ENCODE measurements at places on chromosomes 12 and 14.

- peak; percentile 17 for DNase-seq
Observed at GRCh38 chr14:22112004-22112403, 438.4 kb upstream of the OR4E1 start.

GRCh38 chr14:21100931-21101330 is at the start of gene TMEM253:
TSS of gene TMEM253 (plus strand) at chr14:21101066. CDS start at chr14:21101344, 278 bp downstream.
- DNase-seq: no peak

- no peak for DNase-seq
Observed at GRCh38 chr12:40327535-40327934, 102.7 kb downstream of the LRRK2 start.

DNA sequence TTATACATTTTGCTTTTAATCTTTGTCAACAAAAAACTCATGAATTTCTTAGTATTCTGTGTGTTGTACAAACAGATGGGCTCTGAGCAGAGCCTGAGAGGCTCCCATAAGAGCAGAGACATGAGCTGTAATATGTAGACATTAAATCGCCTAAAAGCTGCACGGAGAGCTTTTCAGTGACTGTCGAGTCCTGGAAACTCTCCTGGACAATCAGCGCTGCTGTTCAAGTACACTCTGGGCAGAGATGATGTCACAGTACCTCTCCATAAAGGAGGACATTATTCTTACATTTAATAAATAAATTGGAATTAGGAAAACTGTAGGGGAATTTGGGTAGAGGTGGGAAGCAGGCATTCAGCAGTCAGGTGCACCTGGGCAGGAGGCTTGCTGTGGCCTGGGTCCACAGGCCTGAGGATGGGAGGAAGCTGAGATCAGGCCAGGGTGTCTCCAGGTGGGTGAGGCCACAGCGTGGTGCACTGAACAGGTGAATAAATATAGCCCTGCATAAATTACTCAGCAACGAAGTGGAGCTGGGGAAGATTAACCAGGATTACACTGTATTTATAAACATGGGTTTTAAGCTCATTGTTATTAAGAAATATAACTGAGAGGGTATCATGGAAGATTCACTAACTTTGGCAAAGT is 13.3 kb upstream of the TCL1A start:
- DNase-seq: no peak

DNA sequence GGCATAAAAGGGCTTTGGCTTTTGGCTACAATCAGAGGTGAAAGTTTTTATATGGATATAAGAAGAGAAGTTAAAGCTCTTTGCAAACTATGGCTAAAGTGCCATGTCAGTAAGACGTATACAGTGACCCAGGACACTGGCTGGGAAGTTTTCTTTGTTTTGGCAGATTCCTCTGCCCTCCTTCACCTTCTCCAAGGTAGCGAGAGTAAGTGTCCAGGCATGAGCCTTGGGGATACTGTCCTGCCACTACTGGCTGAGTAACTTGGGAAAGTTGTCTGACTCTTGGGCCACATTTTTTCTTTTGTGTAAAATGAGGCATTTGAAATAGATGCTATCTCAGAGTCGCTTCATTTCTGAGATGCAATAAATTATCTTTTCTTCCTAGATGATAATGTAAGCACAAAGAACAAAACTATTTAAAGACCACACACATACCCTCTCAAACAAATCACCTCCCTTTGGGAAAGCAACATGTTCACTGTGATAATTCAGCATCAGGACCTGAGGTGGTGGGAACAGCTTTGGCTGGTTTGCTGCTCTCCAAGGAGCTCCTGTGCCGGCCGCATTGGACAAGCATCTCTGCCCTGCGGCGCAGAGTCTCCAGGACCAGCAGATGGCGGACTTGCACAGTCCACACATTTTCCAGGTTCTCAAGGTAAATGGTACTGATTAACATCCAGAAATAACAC is 106.3 kb downstream of the PTCSC3 start:
- DNase-seq: no peak

GRCh38 chr12:105413911-105414487 is 83.5 kb downstream of the C12orf75 start:
- no peak for DNase-seq

DNA sequence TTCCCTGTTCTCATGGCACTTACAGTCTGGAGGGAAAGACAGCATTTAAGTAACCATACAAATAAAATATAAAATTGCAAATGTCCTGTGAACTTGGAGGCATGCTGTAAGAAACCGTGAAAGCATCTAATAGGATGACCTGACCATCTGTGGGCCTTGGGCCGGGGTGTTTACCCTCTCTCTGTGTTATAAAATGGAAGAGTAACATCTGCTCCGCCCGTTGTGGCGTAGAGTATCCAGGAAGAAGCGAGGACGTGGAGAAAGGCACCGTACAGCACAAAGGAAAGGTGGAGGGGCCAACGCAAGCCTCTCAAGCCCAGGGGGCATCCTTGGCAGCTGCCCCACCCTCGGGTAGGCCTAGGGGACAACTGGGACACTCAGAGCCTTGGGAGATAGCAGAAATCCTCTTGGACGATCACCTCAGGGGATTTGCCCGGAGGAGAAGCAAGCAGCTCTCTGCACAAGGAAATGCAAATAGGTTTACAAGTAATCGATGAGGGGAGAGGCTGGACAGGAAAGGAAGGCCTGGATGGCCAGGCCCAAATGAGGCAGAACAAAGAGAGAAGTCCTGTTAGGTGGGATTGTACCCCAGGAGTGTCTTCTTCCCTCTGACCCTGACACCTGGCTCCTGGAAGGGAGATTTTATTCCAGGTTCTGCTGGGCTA is 26.2 kb downstream of the VSX2 start:
- DNase-seq: no peak

DNA sequence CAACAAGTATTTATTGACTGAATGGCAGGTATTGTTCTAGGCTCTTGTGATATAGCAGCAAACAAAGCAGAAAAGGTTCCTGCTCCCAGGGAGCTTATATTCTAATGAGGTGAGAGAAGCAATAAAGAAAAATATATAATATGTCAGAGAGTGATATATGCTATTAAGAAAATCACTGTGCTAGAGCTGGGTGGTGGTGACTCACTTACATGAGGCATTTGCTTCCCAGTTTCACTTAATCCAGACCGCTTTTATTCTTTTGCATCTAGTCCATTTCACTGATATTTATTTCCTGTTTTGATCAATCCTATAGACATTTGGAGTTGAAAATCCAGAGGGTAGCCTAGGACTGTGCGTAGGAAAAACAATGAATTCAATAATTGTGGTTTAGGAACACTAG is 17.5 kb downstream of the TRHDE start:
- DNase-seq: no peak

DNA sequence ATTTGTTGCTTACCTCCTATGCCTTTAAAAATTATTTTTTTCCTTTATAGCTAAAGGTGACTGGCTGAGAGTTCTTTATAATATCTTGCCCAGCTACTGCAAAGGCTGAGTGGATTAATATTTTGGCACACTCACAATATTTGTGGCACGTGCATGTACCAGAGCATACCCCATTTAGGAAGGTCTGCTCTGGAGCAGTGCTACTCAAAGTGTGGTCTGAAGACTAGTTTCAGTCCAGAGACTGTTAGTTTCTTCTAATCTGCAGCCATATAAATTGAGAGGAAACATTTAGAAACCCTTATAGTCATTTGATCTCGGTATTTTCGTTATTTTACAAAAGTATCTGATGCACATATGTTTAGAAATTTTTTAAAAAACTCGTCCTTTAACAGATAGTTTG is 51.0 kb downstream of the IFT81 start:
- no peak for DNase-seq

DNA sequence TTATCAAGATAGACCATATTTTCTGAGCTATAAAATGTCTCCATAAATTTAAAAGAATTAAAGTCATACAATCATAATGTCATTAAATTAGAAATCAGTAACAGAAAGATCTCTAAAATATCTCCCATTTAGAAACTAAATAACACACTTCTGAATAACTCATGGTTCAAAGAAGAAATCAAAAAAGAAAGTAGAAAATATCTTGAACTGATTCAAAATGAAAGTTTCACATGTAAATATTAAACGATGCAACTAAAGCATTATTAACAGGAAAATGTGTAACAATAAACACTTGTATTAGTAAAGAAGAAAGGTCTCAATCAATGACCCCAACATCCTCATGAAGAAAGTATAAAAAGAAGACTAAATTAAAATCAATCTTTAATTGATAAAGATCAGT is 50.5 kb upstream of the PZP start:
- no peak for DNase-seq

GRCh38 chr12:51841727-51842126 is 6.8 kb downstream of the FIGNL2 start:
- no peak for DNase-seq

DNA sequence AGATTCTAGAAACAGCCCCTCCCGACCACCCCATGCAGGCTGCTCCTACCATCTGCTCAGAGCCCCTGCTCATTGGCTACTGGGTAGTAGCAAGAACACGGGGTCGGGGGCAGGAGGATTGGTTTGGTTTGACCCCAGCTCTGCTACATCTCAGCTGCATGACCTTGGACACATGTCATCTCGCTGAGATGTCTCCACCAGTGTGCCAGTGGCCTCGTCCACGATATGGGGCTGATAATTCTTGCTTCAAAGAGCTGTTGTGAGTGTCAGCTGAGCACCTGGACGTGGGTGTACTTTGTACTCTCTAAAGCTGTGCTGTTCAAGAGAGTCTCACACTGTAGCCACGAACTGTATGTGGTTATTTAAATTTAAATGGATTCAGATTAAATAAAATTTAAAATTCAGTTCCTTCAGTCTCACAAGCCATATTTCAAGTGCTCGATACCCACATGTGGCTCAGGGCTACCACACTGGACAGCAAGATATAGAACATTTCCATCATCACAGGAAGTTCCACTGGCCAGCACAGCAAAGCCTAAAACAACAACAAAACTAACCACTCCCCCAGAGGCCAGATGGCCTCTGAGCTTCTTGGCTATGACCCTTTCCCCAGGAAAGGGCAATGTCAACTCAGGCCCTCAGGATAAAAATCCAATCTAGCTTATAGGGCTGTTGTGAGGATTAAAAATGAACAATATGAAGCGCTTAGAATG is 18.6 kb downstream of the LTBP2 start:
- no peak for DNase-seq

DNA sequence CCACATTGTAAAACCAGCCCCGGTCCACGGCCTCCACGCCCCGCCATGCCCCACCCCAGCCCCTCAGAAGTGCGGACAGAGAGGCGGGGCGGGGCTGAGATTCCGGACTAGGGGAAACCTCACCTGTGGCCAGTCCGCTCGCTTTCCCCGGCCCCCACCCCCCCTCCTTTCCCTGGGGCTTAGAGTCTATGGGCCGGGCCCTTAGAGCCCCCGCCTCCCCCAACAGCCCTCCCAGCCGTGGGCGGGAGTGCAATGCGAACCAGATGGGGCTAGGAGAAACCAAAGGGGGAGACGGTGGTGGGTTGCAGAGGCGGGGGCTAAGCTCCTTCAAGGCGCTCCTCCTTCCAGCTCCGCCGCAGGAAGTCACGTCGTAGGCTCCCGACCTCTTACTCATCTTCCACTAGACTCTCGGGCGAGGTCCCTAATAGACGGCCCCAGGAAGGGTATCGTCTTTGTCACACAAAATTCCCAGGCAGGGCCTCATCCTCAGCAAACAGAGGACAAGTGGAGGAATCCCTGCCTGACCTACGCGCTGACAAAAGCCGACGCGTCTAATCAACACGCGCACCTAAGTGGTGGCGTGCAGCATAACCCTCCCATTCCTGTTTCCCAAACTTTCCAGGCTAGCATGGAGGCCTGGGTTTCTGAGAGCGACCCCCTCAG is 1.1 kb upstream of the NAB2 start:
- peak; percentile 86 for DNase-seq

DNA sequence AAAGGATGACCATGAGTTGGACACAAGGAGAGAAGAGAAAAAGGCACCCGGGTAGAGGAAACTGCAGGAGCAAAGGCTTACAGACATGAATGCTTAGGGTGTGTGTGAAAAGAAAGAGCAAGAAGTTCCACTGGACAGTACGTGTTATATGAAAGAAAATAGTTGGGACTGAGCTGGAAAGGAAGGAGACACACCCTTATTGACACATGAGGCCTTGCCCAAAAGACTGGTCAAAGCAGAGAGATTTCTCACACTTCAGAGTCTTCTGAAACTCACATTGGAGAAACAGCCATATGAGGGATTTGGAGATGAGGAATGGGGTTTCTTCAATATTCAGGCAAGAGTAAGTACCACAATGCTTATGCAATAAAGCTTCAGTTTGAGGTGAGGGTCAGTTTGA is 56.0 kb downstream of the TTC9 start:
- DNase-seq: no peak

DNA sequence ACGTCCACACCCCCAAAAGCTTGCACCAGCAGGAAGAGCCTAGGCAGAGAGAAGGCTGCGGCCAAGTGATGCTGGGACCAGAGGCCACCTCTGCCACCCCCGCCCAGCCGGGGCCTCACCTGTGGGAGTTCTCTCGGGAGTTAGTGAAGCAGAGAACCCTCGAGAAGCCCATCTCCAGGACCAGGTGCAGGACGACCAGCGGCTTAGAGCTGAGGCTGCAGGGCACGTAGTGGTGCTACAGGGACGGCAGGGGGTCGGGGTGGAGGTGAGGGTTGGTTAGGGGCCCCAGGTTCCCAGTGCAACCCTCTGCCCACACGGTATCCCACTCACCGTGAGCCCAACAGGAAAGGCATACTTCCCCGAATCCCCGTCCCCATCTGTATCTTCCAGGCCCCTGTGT is 3.6 kb downstream of the DDX51 start:
- DNase-seq: no peak

DNA sequence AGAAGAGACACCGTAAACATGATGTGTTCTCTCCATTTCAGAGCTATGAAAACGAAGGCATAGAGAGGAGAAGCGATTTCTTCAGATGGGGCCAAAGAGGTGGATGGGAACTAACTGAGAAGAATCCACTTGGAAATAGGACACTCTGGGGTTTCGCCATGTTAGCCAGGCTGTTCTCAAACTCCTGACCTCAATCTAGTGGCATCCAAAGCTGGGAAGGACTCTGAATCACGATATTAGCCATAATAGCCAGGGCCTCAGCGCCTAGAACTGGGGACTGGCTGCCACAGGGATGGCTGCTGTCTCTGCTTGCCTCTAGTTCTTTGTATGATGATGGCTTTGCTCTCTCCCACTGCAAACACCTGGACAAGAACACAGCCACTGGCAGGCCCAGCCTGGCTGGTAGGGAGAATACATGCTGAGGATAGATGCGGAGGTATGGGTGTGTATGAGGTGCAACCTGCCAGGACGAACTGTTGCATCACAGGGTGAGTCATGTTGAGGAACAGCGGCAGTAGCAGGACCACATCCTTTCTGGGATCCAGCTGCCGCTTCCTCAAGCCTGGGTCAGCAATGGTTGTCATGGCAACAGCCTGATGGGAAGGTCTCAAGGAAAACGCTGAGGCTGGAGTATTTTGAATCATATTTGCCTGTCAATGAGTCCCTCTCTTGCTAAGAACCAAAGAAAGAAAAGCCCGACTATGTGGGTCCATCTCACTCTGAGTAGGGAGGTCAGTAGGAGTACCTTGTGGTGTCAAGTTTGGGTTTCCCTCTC is 31.1 kb downstream of the CCDC177 start:
- no peak for DNase-seq
